T1000 (cell line): ENCODE measurements at places on chromosomes 6 and 20.

- DNase-seq, result no peak
These were observed 240.0 kb downstream of the TMEM242 start for GRCh38 chr6:157083343-157083742.

DNA sequence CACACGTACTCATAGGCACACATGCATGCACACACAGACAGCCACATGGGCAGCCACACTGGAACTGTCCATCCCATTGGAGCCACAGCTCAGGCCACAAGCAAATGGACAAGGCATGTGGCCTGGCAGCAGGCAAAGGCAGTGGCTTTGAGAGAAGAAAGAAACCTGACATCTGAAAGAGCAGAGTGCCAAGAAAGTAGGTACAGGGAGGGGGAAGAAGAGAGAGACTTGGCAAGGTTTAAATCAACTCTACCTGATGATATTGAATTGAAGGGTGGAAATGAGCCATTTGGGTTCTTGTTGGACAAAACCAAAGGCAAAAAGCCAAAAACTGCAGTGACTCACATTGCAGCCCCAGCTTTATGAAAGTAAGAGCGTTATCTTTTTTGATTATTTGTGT, 142.7 kb downstream of the PCSK2 start:
- DNase-seq, result no peak

- no peak for DNase-seq
These were observed 808 bp downstream of the ILRUN start for GRCh38 chr6:34695729-34696188.

GRCh38 chr6:77880501-77880900, 227.7 kb downstream of the MEI4 start:
- no peak for DNase-seq

- DNase-seq, result no peak
These were observed 133.8 kb upstream of the PTPN1 start for GRCh38 chr20:50376179-50376887.

DNA sequence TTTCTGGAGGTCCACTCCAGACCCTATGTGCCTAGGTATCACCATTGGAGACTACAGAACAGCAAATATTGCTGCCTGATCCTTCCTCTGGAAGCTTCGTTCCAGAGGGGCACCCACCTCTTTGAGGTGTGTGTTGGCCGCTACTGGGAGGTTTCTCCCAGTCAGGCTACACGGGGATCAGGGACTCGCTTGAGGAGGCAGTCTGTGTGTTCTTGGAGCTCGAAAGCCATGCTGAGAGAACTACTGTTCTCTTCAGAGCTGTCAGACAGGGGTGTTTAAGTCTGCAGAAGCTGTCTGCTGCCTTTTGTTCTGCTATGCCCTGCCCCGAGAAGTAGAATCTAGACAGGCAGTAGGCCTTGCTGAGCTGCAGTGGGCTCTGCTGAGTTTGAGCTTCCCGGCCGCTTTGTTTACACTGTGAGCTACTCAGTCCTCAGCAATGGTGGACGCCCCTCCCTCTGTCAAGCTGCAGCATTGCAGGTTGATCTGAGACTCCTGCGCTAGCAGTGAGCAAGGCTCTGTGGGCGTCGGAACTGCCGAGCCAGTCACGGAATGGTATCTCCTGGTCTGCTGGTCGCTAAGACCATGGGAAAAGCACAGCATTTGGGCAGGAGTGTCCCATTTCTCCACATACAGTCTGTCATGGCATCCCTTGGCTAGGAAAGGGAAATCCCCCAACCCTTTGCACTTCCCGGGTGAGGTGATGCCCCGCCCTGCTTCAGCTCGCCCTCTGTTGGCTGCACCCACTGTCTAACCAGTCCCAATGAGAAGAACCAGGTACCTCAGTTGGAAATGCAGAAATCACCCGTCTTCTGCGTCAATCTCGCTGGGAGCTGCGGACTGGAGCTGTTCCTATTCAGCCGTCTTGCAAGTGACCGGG, 32.5 kb upstream of the ASCC3 start:
- DNase-seq, result no peak

DNA sequence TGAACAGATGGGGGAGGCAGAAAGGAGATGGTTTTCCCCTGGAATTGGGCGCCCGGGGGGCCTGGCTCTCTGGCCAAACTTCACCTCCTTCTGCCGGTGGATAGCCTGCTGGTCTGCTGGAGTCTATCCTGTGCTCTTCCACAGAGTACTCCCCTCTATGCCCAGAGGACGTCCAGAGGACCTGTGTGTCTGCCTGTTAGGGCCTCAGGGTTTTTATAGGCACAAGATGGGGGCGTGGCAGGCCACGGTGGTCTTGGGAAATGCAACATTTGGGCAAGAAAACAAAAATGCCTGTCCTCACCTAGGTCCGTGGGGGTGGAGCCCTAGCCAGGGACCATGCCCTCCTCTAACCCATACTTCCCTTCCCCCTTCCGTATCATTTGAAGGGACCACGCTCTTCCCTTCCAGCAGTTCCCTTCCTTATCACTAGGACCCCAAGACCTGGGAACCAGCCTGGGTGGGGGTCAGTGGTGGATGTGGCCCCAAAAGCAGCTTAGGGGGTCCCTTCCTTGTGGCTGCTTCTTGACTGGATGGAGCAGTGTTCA, 53.6 kb upstream of the ZNF337 start:
- DNase-seq, result no peak

DNA sequence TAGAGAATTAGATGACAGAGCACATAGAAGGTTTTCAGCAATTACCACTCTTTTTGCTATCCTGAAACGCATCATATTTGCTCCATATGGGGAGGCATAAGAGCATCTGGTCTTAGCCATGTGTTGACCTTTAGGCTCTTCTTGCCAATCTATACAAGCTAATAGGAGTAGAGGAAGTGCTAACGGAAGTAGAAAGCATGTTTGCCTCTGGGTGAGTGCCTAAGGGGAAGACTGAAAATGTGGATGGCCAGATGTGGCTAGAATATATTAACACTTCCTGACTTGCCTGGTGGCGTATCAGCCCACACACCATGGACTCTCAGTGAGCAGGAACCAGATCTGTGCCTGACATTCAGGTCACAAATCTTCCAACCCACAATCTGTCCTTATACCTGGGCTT, 136.3 kb downstream of the LRRC1 start:
- DNase-seq, result no peak

GRCh38 chr6:145836170-145836569, 21.6 kb upstream of the FBXO30 start:
- DNase-seq, result no peak

- no peak for DNase-seq
These were observed 7.5 kb downstream of the NEDD9 start for GRCh38 chr6:11224966-11225463.

- no peak for DNase-seq
These were observed 109.3 kb downstream of the CDC5L start for GRCh38 chr6:44496665-44497369.

DNA sequence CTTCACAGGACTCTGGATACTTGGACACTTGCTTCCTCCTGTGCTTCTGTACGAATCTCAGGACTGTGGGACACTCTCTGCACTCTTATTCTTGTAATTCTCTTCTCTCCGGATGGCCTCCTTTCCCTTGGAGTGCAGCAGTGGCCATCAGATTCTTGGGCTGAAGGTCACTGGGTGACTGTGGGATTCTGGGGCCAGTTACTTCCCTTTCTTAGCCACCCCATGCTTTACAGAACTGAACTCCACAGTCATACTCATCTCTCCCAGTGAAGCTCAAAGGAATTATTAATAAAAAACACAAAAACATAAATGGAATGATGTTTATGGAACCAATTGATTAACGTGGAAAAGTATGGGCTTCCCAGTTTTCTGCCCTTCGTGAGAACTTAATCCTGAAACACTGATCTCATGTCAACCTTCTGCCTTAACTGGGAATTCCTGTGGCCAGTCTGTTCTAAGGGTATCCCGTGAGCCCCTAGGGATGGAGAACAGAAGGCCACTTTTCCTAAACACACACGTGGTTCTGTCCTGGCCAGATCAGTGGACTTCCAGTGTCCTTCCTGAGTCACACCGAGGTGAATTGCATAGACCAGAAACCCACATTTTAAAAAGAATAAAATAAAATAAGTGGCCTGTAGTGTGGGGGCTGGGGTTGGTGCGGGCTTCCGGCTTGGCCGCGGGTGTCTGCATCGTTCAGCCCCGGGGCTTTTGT, 23.6 kb upstream of the HLA-E start:
- no peak for DNase-seq

DNA sequence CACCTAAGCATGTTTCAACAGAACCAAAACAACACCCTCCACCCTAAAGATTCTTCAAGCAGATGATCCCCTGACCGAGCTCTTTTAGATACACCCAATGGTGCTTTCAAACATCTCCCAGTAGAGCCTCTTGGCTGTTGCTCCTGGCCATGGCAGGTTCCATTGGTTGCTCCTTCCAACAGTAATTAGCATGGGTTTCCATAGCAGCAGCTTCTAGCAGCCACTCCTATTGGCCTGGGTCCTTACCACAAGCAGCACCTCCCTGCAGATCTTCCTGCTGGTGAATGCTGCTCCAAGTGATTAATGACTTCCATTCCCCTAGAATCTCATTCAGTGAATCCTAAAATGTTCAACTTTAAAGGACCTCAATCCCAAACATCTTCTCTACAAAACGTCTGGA, 13.9 kb downstream of the CCN2 start:
- no peak for DNase-seq

DNA sequence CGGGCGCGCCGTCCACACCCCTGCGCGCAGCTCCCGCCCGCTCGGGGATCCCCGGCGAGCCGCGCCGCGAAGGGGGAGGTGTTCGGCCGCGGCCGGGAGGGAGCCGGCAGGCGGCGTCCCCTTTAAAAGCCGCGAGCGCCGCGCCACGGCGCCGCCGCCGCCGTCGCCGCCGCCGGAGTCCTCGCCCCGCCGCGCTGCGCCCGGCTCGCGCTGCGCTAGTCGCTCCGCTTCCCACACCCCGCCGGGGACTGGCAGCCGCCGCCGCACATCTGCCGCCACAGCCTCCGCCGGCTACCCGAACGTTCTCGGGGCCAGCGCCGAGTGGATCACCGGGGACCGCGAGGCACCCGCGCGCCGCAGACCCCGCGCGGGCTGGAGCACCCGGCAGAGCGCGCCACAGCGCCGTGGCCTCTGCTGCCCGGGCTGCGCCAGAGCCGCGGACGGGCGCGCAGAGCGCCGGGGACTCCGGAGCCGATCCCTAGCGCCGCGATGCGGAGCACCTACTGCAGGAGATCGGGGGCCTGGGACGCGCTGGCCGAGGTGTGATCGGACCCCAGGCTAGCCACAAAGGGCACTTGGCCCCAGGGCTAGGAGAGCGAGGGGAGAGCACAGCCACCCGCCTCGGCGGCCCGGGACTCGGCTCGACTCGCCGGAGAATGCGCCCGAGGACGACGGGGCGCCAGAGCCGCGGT, at the start of gene BMP2:
TSS of gene BMP2 (plus strand) at position 151 of the 692 bp plus-strand sequence. CDS start 2,441 bp downstream, outside the sequence.
- peak; percentile 56 for DNase-seq

- DNase-seq, result no peak
These were observed 83.0 kb downstream of the SCAND1 start for GRCh38 chr20:35871259-35871771.

DNA sequence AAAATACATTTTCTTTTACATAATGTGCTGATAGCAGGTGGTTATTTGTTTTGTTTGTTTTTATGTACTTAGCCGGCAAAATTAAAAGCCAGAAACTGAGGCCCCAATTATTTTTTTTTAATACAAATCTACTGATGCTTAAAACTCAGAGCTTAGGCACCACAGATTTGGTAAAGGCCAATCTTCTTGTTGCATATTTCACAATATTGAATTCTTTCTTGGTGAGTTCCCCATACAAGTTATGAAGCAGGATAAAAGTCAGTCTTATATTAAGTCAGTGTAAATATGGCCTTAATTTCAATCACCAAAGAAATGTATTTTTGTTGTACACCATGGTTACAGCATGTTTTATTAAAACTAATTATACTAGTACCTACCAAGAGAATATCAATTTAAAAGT, 16.3 kb upstream of the ZDHHC14 start:
- no peak for DNase-seq

DNA sequence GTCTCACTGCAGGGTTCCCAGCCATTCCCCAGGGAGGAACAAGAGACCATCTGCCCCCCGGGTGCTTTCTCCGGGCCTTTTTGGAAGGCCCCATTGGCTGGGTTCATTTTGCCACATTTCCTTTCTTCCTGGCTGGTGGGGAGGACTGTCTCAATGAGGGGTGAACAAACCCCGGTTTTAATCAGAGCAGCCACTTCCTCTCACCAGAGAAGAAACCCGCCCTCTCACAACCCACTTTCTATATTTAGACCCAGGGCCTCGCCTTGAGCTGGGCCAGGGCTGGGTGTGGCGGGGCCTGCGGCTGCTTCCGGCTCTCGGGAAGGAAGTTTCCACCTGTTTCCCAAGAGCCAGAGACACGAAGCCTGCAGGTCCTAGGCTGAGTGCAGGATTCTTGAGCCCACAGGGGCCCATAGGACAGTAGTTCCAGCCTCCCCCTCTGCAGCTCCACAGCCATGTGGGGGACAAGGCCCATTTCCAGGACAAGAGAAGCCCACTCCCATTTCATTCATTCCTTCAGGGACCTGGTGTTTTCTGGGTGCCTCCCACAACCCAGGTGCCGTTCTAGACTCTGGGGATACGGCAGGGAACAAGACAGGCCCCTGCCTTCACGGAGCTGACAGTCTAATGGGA, 41.8 kb downstream of the RBM38 start:
- no peak for DNase-seq

DNA sequence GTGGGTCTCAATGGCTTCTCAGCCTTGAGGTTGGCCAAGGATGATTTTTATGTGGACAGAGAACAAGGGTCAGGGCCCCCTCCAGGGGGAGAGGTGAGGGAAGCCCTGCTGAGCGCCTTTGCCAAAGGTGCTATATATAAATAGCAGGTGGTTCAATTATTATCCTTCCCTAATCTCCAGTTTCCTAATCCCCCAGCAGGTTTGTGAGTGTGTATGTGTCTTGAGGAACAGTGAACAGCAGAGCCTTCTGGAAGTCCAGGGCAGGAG, 3.2 kb upstream of the SIRPA start:
- no peak for DNase-seq

- peak; percentile 23 for DNase-seq
These were observed 135.6 kb upstream of the PTPRK start for GRCh38 chr6:128655978-128656498.

- no peak for DNase-seq
These were observed 134.6 kb downstream of the GRM4 start for GRCh38 chr6:34011264-34011663.

DNA sequence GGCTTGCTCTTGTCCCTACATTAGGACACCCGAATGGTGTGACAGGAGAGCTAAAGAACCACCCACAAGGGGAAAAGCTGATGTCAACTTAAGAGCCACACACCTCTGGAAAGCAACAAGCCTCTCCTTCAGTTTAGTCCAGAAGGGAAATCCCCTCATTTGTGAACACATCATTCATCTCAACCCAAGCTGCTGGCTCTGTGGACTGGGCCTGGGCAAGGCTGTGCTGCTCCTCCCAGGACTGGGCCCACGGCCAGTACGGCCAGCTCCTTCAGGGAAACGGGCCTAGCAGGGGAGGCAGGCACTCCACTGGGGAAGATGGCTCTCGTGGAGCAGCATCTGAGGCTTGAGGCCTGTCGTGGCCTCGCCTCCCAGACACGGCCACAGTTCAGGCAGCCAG, 12.8 kb upstream of the SLC4A11 start:
- no peak for DNase-seq
